Stimulated activated CD4-positive, alpha-beta T cell treated with anti-CD3 and anti-CD28 coated beads, Interleukin-1b, Interleukin-23, amount 100 ng/mL, for 1 hour (primary cell): ENCODE measurements at places on chromosomes 3 and 15.

DNA sequence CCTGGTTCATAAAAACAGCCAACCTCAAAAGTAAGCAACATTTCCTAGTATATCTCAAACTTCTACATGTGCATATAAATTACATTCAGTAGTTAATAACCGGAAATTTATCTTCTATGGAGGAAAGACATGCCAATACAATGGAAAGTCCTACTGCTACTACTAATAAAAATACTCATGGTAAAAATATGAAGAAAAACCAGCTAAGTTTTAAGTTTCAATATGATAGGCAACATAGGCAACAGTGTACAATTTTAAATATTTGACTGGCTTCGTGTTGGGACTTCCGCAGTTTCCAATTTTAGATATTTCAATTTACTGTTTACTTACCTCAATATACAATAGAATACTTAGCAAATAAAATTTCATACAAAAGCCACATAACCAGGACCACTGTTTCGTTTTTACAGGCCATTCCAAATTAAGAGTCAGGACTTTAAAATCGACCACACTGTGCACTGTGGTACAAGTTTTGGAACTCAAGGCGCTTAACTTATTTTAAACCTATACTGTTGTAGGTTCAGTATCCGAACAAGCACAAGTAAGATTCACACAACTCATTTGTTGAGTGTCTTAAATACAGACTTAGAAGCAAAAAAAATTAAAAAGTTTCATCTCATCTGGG lies 2.9 kb downstream of the NAA50 start:
- DNase-seq, result no peak

- no peak for DNase-seq
These were observed 125.9 kb downstream of the TLE3 start for GRCh38 chr15:69971771-69972170.

DNA sequence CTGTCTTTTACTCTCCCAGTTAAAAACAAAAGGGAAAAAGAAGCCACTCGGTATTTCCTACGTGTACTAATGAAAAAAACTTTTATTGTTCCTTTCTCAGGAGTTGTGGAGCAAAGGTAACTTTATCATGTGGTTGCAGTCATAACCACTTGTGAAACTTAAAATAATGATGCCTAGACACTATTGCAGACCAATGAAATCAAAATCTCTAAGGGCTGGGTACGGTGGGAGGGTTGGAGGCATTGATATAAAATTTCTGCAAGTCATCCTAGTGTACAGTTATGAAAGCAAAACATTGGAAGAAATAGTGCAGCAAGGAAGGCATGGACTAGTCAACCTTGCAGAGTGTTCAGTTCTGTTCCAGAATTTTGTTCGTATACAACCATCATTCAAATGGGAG lies 808.8 kb downstream of the TUSC7 start:
- no peak for DNase-seq

DNA sequence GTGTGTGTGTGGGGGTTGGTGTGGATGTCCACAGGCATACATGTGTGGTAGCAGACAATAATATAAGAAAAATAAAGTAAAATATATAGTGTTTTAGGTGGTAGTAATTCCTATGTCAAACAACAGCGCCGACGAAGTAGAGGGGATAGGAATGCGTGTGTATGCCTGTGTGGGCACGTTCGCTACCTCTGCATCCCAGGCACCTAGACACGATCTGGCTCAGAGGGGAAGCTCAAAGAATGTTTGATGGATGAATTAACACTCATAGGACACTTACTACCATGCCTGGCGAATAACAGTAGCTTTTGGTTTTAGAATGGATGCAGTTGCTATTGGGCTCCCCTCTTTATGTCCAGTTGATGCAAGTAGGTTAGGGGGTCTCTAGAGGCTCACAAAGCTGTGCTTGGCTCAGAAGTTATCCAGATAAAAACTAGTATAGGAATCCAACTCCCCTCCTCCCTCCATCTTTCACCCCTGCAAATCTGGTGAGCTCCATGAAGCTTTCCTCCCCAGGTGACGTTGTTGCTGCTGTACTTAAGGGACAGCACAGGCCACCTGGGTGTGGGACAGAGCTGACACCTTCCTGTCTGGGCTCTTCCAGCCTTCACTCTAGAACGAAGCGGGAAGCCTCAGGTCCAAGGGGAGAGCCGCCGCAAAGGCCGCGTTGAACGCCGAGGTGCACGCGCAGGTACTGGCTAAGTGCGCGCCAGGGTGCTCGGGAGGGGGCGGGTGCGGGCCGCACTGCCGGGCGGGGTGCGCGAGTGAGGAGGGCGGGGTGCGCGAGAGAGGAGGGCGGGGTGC lies 192.6 kb upstream of the LYSMD4 start:
- peak; percentile 38 for DNase-seq

GRCh38 chr15:33360886-33361285 lies 50.1 kb downstream of the RYR3 start:
- DNase-seq, result no peak

- DNase-seq, result no peak
These were observed 74.7 kb upstream of the SH3GL3 start for GRCh38 chr15:83372434-83372891.

DNA sequence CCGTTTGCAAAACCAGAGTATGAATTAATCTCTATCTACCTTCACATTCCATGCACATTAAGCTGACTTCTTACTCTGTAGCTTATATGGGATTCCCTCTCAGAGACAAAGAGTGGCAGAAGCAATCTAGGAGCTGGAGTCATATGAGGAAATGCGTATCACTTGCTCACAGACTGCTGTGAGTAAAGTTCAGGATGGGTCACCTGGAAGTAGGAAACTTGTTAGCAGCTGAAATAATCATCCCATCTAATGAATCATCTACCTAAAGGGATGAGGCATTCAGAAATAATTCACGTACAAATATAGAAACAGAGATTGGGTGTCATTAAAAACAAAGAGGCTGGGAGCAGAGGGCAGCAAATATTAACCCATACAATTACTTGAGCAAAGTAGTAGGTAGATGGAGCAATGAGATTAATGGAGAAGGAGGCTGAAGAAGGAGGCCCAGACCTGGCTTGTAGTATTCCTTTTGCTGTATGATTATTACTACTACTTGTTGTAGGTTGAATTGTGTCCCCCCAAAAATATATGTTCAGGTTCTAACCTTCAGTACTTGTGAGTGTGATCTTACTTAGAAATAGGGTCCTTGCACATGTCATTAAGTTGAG lies 866.3 kb downstream of the ROBO2 start:
- DNase-seq, result no peak

DNA sequence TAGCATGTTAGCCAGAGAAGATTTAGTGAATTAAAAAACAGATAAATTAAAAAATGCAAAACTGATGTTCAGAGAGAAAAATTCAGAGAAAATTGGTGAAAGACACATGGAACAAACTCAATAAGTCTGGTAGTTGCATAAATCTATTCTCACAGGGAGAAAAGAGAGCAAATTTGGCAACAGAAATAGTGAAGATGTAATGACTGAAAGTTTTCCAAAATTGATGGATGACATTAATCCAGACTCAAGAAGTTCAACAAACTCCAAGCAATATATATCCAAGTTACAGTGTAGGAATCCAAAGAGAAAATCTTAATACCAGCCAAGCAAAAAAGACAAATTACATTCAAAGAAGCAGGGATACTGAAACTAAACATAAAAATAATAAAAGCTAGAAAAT lies 302.7 kb upstream of the ARPP21 start:
- no peak for DNase-seq

GRCh38 chr3:152635389-152635788 lies 199.5 kb upstream of the P2RY1 start:
- DNase-seq, result no peak
